ENCODE measurements at places on chromosomes 2 and 18. TPM values are rescaled to one million over a fixed set of nuclear protein-coding genes. Genes with fewer than 3 reads are reported as not detected.

AGXT gene
- not detected for total RNA-seq

ANKRD36C gene
- 3.5 TPM for total RNA-seq

CABLES1 gene
- total RNA-seq, result 15.3 TPM

INPP4A gene
- 9.3 TPM for total RNA-seq

DOK6 gene
- total RNA-seq, result not detected

ARMC9 gene
- 16.7 TPM for total RNA-seq

RNF181 gene
- 180 TPM for total RNA-seq

EFR3B gene
- total RNA-seq, result 9.2 TPM

TEX44 gene
- not detected for total RNA-seq

TMEM37 gene
- 1.5 TPM for total RNA-seq

ANKAR gene
- total RNA-seq, result 1.3 TPM

STAT4 gene
- 3.6 TPM for total RNA-seq

OSGEPL1 gene
- 4.6 TPM for total RNA-seq

GALR1 gene
- total RNA-seq, result not detected

EGR4 gene
- total RNA-seq, result 0.33 TPM

SPATS2L gene
- 133 TPM for total RNA-seq

ATP6V1C2 gene
- 0.15 TPM for total RNA-seq
